Trophoblast cell (in vitro differentiated cells and primary cell): ENCODE measurements at places on chromosomes 12 and 14.
A peak's percentile ranks its signal among the peaks of the same experiment; 100 is the strongest.

- no peak for DNase-seq
Measured at GRCh38 chr12:12481631-12482030, 81.0 kb downstream of the DUSP16 start.

- no peak for DNase-seq
Measured at GRCh38 chr12:1798641-1799020, 21.7 kb upstream of the LRTM2 start.

GRCh38 chr12:47991106-47992061 lies 12.9 kb downstream of the COL2A1 start:
- DNase-seq, result no peak

DNA sequence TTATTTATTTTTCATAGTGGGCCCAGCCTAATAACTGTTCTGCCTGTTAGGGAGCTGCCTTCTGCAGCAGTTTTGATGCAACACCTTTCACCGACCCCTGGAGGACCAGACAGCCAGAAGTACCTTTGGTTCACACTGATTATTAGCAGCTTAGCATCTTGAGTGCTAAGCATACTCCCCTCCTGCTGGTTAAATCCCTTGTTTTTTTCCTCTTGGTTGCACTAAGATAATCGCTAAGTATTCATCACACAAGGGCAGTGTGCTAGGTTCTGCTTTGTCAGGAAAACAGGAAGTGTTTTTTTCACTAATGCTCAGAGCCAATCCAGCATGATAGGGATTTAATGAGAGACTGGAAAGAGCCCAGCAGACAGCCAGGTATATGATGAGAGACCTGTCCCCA lies 437.0 kb downstream of the FUT8 start:
- DNase-seq, result no peak

GRCh38 chr12:123516216-123516780 lies 17.2 kb downstream of the RILPL1 start:
- peak; percentile 100 for DNase-seq

DNA sequence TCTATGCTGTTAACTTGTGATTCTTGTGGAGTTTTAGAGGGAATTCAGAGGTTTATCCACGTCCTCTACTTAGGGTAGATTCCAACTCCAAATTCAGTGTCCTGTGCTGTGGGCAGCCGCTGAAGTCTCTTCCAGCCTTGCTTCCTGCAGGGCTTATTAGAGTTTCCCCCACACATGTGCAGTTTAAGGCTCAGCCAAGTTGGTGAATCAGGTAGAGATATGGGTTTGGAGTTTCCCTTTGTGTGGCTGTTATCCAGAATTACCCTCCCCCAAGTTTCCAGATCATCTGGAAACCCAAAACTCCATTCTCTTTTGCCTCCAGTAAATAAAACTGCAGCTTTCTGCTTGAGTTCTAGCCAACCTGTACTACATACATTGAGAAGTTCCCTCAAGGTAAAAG lies 853.7 kb downstream of the GALC start:
- DNase-seq, result no peak

GRCh38 chr12:75177997-75178396 lies 31.6 kb downstream of the KCNC2 start:
- peak; percentile 1 for DNase-seq

GRCh38 chr12:127290251-127290650 lies 976.7 kb upstream of the TMEM132C start:
- DNase-seq, result no peak

- DNase-seq, result no peak
Measured at GRCh38 chr12:29608581-29608980, 111.1 kb upstream of the OVCH1 start.

GRCh38 chr12:4443616-4444015 lies 2.0 kb downstream of the FGF6 start:
- DNase-seq, result no peak

- no peak for DNase-seq
Measured at GRCh38 chr14:22233377-22233776, 355.6 kb downstream of the DAD1 start.

GRCh38 chr12:54019091-54019811 lies 9.0 kb upstream of the HOXC6 start:
- DNase-seq, result no peak

GRCh38 chr14:55739967-55740648 lies 160.1 kb downstream of the KTN1 start:
- DNase-seq, result no peak

GRCh38 chr14:68020999-68021663 lies 201.6 kb downstream of the RAD51B start:
- no peak for DNase-seq
